ENCODE measurements at places on chromosomes 6 and 20.
A peak's percentile ranks its signal among the peaks of the same experiment; 100 is the strongest.

GRCh38 chr6:128235556-128235955 is 284.8 kb downstream of the PTPRK start:
- no peak for DNase-seq

GRCh38 chr20:47220161-47220582 is 136.3 kb downstream of the ZMYND8 start:
- DNase-seq: peak; percentile 23

DNA sequence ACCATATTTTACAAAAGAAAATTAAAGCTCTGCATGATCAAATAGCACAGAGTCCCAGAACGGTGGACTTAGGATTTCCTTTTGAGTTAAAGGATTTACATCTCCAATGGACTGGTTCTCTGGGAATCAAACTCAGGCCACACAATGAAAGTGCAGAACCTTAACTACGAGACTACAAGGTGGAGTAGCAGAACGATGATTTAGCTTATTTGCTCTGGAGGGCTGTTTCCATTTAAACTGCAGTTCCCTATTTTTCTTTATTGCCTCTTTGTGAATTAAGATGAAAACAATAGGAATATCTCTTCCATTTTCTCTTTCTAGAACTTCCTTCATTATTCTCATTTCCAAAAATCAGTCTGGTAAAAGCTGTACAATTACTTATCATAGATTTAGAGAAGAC is 65.7 kb downstream of the TFAP2B start:
- no peak for DNase-seq

- DNase-seq: no peak
Observed at GRCh38 chr6:43862925-43863324, 92.9 kb downstream of the VEGFA start.

- DNase-seq: no peak
Observed at GRCh38 chr6:112833581-112834131, 486.5 kb downstream of the RFPL4B start.

DNA sequence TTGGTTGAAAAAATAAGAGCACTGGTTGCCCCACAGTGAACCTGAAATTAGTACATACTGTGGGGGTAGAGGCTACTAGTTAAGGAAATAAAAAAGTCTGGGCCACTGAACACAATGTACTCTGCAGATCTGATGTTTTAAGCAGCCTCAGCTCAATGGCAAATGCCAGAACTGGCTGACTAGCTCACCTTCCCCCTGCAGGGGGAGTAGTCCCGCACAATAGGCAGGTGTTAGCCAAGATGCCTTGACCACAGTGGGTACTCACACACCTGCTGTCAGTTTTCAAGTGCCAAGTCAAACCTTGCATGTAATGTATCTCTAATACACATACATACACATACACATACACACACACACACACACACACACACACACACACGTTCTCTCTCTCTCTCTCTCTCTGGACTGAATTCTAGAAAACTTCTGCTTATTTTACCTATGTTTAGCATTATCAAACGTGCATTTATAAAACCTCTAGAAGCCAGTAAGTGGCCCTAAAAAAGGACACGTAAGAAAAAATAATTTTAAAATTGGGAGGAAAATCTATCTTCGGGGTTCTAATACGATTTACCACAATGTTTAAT is 36.1 kb downstream of the GMDS start:
- no peak for DNase-seq

GRCh38 chr20:34328928-34329677 is 25.9 kb upstream of the AHCY start:
- no peak for DNase-seq

DNA sequence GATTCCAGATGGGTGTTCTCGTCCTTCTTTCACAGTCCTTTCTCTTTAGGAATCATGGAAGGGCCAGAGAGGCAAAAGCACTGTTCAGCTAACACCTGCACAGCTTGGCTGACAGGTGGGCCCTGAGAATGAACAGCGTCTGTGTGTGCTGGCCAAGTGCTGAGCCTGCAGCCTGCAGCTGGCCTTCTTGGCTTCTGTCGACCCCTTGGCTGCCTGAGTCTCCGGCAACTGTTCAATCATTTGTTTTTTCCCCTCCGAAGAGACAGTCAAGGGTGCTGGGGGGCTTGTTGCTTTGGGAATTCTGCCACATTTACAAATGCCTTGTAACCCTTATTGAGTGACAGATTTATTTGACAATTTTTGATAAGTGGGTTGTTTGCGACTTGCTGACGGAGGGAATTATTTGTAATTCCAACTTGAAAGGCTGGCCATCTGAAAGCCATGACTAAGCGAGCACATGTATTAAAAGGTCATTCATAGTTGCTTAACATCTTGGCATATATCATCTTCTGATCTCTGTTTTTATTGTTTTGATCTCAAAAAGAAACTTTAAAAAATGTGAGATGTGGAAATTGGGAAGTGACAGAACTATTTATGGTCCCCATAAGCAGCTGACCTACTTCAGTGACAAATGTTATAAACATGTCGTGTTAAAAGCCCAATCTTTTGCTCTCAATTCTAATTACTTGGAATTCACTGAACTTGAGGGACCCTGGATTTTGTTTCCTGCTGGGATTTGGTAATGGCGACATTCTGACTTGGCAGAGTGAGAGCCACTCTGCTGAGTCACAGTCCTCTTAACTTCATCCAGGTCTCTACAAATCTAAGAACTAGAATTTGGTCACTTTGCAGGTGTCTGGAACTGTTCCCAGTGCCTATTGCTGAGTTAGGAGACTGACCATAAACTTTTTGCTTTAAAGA is 41.9 kb upstream of the FERMT1 start:
- DNase-seq: no peak

DNA sequence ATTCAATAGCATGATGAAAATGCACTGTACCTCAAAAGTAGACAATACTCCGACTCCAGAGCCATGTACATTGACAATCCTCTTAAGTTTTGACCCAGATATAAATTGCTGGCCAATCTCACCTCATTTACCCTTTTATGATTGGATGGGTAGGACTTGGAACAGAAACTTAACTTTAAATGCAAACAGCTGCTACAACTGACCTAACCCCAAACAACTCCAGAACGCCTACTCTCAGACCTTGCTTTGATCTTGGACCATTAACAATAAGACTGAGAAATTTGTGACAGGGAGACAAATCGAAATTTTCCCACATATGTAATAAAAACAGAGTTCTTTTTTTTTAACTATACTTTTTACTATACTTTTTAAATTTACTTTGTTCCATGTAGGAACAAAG is 200.5 kb upstream of the MCHR2 start:
- no peak for DNase-seq

DNA sequence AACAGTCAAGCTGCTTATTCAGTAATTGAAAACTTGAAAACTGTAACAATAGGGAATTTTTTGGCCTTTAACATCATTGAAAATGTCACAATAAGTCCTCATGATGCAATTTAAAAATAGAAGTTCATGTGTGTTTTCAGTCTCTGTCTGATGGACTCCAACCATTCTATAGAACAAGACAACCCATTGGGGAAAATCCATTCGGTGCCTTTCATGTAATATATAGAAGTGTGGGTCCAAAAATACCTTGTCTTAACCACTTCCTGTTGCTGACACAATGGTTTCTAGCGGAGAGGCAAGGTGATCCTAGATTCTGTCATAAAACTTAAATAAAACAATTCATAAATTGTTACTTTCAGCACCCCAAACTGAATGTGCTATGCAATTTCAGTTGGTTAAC is 1131.3 kb upstream of the MAP3K7 start:
- no peak for DNase-seq

GRCh38 chr20:51061418-51062045 is 38.6 kb upstream of the KCNG1 start:
- no peak for DNase-seq

Data from activated naive CD8-positive, alpha-beta T cell treated with anti-CD3 and anti-CD28 coated beads, Interleukin-2, amount 50 U/mL, for 16 hours (primary cell).